GM20000 (cell line): ENCODE measurements at places on chromosomes 1 and 21.
A peak's percentile ranks its signal among the peaks of the same experiment; 100 is the strongest.

DNA sequence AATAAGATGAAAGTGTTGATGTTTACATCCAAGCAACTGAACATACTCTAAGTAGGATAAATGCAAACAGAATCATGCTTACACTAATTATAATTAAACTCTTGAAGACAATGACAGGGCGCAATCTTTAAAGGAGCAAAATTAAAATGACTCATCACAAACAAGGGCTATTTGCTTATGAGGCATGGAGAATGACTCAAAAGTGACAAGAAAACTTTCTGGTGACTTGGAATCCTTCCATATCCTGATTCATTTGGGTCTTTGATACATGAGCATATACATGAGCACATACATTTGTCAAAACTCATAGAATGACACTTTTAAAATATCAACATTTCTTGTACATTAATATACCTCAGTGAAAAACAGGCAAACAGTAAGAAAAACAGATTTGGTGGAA, 1632.3 kb downstream of the KCNT2 start:
- DNase-seq = no peak

GRCh38 chr1:88175631-88176226, 508.3 kb upstream of the PKN2 start:
- no peak for DNase-seq

DNA sequence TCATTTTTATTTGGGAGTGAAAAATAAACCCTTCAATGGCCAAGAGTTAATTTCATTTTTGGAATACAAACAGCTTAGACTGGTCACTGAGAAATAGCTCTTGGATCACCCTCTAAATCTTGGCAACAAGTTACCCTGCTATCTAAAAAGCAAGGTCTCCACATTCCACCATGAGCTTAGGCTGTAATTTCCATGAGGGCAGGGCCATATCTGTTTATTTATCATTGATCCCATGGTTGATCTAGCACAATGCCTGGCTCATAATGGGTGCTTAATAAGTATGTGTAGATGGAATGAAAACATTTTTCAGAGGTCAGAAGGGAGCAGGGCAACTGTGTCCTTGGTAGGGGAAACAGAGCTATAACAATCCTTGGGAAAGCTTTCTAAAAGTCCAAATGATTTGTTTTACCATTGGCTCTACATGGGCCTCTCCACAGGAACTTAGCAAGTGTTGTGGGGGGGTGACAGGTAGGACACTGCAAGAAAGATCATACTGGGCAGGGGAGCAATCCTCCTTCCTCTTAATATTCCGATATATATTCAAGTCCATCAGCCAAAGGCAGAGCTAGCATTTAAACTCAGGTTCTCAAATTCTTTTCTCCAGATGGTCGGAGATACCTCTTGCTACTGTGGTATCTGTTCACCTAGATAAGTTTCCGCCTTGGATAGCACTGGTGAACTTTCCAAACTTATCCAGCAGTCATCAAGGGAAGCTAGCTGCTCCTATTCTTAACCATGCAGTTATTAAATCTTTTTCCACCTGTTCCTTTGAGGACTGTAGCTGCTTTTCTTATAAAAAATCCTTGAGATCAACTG, 53.1 kb upstream of the PTCH2 start:
- no peak for DNase-seq

DNA sequence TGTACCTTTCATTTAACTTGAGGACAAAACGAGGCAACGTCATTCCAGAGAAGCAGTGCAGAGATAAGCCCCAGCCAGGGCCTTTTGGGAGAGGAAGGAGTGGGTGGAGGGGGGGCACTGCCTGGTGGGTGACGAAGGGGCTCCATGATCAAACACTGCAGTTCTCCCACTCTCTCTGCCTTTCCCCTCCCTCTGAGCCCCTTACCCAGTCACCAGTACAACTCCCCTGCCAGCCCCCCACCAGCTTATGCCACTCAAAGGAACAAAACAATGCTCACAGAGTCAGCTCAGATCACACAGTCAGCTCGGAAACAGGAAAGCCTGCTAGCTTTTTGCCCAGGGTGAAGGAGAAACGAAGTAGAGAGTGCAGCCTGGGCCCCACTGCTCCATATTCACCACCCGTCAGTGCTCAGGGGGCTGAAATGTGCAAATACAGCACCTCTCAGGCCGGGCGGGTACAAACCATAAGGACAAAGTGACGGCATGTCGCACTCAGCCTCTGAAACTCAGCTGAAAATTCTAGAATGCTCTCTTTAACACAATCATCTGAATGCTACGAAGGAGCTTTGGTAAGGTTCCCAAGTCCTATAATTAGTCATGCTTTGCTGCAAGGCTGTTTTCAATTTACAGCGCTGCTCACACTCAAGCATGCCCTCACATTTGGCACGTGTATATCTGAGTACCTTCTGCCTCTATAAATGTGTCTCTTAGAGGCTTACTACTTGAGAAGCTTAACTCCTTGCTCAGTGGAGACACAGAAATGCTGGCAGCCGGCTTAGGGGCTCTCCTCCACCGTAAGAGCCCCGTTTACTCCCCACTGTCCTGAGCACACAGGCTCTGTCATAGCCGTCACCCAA, 65.8 kb upstream of the RAB4A start:
- DNase-seq = no peak

- no peak for DNase-seq
Measured at GRCh38 chr1:150596095-150596892, 16.9 kb upstream of the MCL1 start.

GRCh38 chr1:32881871-32882850, 4.1 kb upstream of the HPCA start:
- no peak for DNase-seq

- DNase-seq = no peak
Measured at GRCh38 chr1:19430121-19431068, 54.9 kb downstream of the CAPZB start.

DNA sequence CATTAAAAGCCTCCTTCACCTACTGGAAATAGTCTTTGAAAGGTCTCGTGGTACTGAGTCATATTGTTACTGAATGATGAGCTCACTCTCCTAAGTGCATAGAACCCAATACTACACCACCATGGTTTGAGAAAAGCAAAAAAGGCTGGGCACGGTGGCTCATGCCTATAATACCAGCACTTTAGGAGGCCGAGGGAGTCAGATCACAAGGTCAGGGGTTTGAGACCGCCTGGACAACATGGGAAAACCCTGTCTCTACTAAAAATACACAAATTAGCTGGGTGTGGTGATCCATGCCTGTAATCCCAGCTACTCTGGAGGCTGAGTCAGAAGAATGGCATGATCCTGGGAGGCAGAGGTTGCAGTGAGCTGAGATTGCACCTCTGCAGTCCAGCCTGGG, 3.3 kb upstream of the HNRNPCL1 start:
- no peak for DNase-seq

- DNase-seq = no peak
Measured at GRCh38 chr1:71147637-71148360, 67.0 kb upstream of the ZRANB2 start.

GRCh38 chr21:10425856-10426255, 95.5 kb upstream of the TPTE start:
- DNase-seq = no peak

GRCh38 chr1:89484092-89485038, 40.3 kb upstream of the LRRC8B start:
- DNase-seq = no peak

- DNase-seq = peak; percentile 32
Measured at GRCh38 chr1:53196017-53196484, 573 bp upstream of the CPT2 start.

GRCh38 chr1:17014671-17015567, 3.2 kb upstream of the ATP13A2 start:
- DNase-seq = no peak

- no peak for DNase-seq
Measured at GRCh38 chr1:154821083-154821482, 49.0 kb downstream of the KCNN3 start.

DNA sequence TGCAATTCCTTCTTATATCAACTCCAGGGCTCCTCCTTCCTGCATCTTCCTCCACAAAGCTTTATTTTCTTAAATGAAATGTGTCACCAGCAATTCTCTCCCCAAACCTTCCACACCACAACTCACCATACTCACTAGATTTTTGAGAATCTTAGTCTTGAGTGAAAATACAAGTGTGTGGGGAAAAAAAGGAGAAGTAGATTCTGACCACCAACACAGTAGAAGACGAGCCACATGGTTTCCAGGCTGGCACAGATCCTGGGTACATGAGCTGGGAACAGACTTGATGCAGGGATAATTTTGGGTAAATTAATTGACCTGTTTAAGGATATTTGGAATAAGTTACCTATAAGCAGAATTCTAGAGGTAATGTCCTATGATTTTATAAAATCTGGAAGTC, 72.8 kb upstream of the KCNJ15 start:
- DNase-seq = no peak
